Astrocyte of the hippocampus (primary cell): ENCODE measurements at places on chromosomes 5 and 9.

- no peak for DNase-seq
These were observed 32.8 kb downstream of the RAPGEF1 start for GRCh38 chr9:131707050-131707449.

DNA sequence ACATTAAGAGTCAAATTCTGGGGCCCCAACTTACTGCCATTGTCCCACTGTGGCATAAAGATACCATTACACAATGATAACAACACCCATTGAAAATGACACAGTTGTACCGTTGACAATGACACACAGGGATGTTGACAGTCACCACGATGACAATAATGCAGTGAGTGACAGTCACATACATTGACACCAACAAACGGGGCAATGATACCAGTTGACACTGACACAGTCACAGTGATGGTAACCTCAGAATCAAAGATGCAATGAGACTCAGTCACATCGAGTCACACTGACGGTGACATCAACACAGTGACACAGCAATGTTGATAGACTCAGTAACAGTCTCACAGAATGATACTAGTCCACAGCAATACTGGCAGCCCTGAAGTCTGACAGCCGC, 16.9 kb downstream of the CNTFR start:
- no peak for DNase-seq

GRCh38 chr5:17399931-17400330, 98.1 kb upstream of the TAF11L2 start:
- no peak for DNase-seq

- no peak for DNase-seq
These were observed 1355.1 kb upstream of the WWC1 start for GRCh38 chr5:166936351-166936750.

DNA sequence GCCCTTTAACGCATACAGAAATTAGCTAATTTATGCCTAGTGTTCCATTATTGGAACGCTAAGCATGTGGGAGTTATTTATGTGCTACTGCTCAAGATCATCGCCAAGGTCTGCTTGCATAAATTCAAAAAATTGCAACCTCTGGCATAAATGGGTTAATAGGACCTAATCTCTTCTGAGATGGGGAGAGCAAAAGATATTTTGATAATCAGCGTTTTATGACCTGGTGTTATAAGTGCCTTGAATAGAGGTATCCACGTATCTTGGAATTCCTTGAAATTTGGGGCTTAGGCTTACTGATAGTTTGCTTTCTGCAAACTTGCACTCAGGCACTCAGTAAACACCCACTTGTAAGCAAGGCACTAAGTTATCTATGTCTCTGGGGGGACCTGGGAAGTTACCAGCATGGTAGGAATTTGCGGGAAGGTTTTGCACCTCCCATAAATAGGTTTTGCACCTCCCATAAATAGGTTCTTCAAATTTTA, 1.8 kb downstream of the SUB1 start:
- no peak for DNase-seq

GRCh38 chr5:57094753-57095683, 78.8 kb upstream of the GPBP1 start:
- DNase-seq, result no peak

GRCh38 chr9:33374190-33374589, 28.2 kb downstream of the AQP7 start:
- DNase-seq, result no peak

DNA sequence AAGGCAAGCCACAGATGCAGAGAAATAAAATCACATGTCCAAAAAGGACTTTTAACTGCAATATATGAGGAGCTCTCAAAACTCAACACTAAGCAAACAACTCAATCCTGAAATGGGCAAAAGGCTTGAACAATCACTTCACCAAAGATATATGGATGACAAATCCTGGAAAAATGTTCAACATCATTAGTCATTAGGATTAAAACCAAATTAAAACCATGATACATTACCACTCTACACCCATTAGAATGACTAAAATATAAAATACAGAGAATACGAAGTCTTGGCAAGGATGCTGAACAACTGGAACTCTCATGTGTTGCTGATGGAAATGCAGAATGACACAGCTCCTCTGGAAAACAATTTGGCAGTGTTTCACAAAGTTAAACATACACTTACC, 277.4 kb downstream of the TLE1 start:
- DNase-seq, result peak; percentile 7

DNA sequence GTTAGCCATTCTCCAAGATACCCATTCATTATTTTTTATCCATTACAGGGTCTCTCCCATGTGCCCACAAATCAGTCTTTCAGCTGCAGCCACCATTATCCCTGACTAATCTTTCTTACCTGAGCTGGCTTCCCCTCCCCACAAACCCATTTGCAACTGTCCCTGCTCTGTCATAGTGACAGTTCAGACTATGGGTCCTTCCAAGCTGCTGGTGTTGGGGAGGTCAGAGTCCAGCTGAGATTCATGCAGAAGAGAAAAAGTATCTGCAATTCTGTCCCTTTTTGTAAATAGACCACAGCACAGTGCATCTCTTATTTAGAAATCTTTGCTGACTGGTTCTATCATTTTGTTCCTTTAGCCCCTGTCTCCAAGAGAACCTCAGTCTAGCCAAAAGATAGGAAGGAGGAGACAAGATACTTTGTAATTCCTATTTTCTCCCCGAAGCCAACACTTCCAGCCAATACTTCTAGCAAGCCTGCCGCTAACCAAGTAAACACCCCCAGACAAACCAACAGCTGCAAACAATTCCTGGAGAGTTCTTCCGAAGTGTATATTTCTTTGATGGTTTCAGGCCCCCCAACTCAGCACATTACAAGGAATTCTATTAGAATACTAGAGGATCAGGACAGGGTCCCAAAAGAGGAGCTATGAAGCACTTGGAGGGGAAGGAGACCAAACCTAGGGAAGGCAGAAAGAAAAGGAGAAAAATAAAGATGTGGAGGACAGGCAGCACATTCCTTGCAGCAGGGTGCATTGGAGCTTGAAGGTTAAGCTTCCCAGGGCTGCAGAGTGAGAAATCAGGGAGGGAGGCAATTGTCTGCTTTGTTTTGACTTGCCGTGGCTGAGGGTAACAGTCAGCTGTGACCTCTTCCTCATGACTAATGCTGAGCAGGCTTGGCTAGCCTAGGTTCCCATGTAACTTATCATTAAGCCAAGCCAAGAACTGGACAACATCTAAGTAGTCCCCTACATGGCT, 148.5 kb downstream of the SGCD start:
- peak; percentile 77 for DNase-seq

GRCh38 chr5:160011471-160011870, 2.5 kb downstream of the TTC1 start:
- no peak for DNase-seq
